ENCODE measurements at places on chromosomes 2 and 18.

DNA sequence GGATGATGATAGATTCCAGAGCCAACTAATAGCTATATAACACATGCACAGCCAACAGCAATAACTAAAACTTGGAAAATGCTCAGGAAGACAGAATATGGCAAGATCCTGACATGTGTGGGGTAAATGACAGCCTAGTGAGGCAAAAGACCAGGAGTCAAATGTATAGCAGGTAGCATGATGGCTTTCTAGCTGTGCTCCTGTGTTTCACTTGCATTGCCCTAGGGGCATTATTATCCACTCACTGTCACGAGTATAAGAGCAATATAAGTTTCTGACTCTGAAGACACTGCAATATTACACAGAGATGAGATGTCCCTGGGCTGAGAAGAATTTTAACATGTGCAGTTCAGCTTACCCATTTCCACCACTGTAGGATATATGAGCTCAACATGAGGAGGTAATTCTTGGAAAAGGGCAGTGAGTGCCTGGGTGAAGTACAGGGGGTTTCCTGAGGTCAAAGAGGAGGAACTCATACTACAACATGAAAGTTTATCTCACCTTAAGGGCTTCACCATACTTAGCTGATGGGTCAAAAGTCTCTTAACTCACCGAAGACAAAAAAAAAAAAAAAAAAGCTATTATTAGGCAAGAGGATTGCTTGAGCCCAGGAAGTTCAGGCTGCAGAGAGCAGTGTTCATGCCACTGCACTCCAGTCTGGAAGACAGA lies 1385.6 kb upstream of the SLC39A10 start:
- no peak for DNase-seq

DNA sequence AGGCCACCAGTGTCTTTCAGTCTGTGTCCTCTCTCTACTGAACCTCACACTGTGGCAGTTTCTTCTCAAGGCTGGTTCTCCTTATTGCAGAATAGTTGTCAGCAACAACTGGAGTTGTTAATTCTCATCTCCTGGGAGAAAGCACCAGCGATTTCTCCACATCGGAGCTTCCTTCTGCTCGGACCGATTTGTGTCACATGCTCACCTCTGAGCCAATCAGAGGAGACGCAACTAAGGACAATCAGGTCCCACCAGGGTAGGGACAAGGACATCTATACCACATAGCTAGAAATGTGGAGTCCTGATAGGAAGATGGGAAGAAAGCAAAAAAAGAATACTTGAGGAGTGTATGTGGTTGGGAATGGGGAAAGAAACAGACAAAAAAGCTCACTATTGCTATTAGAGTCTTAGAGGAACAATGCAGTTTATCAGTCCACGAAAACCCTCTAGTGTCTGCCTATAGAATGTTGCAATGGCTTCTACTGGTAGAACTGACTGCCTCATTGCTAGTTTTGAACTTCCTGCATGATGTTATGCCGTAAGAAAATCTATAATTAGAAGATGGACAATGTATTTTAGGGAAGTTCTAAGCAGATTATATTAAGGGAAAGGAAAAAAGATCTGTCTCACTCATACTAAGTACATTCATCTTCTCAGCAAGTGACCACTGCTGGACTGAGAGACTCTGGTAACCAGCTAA lies 169.7 kb downstream of the CDCA7 start:
- no peak for DNase-seq

DNA sequence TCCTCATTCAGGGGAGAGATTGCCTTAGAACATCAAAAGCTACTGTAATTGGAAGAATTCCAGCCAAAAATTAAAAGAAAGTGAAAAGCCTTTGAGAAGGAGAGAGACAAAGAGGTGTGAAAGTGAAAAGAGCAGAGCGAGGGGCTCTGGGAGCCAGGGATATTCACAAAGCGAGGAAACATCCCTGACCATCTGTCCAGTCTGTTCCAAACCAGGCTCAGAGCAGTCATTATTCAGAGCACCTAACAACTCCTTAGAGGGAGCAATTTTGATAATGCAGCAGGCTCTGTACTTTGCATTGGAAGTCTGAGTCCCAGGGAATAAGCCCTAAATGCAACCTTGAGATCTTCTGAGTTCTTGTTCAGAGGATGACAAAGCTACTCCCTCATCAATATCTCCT lies 119.1 kb upstream of the LYPD1 start:
- no peak for DNase-seq

GRCh38 chr2:17375262-17375661 lies 143.0 kb downstream of the RAD51AP2 start:
- DNase-seq = no peak

DNA sequence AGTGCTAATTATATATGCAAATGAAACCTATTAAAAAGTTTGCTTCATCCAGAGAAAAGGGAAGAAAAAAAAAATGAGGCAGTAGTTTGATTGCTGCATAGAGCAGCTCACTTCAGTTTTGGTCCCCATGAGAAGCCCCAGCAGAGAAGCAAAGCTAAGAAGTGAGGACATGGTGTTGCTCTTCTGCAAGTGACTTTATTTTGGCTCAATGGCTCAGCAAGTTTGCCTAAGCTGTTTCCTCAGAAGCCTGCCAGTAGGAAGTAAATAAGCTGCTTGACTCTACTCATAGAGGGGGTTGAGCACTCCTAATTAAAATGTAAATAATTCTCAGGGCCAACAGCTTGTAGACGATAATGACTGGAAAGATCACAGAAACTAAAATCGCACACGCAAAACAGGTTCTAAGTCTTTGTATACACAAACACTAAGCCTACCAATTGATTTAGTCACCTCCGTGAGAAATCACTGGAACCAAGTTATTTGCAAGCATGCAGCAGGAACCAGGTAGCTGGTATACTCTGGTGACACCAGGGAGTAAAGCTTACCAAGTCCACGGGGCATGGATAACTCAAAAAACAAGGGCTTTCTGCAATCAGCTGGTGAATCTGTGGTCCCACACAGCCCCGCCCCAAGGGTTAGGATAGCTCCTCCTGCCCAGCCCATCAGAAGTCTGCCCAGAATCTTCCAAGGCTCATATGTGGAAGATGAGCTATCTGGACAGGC lies 39.7 kb upstream of the NABP1 start:
- no peak for DNase-seq

DNA sequence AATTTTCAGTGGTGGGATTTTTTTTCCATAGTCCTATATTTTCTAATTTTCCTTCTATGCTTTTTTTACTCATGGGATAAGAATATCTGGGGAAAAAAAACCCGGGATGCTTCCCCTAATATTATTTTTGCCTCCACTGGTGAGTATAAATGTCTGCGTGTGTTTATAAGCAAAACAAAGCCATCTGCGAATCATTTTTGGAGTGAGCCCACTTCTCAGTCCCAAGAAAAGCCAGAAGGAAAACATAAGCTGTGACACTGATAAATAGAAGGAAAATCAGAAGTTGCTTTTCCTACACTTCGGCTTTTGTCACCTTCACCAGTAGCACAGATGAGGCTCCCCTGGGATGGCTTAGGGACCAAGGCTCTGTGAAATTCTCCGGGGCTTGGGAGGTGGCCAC lies 134.7 kb upstream of the PID1 start:
- no peak for DNase-seq

DNA sequence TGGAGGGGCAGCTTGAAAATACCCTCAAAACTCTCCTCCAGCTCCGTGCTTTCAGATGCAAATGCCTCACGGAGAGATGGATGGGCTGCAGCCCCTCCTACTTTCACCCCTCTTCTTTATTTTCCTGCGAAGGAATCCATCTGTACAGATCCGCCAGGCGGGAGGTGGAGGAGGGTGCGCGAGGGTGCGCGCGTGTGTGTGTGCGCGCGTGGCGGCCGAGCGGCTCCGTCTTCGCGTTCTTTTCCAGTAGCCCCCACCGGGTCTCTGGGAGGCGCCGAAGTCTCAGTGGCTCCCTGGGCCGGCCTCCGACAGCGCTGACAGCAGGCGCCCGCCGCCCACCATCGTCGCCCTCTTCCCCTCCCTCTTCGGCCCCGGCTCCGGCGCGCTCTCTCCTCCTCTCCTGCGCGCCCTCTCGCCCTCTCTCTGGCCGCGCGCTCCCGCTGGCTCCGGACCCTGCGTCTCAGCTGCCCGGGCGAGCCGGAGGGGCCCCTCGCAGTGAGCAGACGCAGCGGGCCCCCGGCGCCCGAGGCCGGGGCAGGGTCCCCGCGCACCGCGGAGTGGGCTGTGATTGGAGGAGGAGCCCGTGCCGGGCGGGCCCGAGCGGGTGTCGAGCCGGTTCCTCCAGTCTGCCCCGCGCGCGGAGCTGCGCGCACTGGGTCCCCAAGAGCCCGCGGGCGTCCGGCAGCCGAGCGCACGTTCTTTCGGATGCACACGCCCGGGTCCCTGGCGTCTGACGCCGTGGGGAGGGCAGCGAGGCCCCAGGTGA lies at the start of gene CDH7:
Gene CDH7, plus strand, starts transcription at position 624 of the 766 bp plus-strand sequence. CDS start 11,831 bp downstream, outside the sequence.
- DNase-seq = no peak

DNA sequence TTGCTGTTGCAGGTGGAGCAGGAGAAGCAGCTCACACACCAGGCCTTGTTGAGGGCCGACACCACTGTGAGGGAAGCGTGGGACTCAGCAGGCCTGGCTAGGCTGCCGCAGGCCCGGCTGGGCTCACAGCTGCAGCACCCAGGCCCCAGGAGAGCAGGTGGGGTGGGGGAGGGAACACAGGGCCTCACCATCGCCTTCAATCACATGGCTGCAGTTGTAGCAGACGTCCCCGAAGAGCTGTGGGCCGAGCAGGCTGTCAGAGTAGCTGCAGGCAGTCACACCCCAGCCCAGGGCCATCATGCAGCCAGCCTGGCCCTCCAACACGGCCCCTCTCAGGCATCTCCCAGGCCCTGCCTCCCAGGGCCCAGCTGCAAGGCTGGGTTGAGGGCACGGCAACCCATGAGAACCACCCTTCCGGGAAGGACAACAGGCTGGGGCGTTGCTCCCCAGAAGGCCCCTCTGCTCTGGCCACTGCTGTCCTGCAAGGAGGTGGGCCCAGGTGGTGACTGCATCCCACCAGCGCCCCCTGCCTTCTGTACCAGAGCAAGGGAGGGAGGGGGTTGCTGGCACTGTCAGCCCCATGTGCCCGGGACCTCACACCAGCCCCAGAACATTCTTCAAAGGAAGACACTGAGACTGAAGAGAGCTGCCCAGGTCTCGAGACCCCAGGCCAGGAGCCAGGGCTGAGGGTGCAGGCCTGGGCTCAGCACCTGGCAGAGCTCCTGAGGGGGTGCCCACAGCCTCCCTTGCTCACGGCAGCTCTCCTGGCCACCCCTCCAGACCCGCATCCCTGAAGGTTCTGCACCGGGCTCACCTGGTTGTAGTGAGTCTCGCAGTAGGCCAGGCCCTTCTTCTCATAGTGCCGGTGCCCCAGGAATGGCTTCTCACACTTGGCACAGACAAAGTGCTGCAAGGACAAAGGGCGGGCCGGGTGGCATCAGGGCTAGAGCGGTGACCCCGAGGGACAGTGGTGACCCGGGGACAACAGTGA lies 5.6 kb upstream of the GPR17 start:
- no peak for DNase-seq

DNA sequence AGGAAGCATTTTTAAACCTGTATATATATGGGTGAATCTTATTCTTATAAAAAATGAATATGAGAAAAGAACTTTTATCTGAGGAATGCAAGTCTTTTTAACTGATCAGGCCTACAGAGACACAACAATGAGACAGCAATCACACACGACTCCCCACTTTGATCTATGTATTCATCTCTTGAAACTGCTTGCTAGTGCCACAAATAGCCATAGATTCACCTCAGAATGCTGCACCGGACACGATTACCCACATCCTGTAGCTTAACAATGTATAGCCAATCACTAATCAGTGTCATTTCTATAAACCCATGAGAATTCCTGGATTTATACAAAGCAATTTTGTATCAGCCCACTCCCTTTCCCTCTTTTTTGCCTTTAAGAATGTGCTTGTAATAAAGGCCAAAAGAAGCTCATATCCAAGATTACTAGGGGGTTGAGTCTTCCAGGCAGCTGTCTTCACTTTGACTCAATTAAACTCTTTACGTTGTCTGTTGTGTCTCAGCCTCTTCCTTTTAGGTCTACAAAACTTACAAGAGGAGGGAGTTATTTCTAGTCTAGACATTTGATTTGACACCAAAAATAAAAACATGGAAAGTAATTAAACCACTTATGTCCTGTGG lies 94.9 kb downstream of the MBD2 start:
- DNase-seq = no peak

DNA sequence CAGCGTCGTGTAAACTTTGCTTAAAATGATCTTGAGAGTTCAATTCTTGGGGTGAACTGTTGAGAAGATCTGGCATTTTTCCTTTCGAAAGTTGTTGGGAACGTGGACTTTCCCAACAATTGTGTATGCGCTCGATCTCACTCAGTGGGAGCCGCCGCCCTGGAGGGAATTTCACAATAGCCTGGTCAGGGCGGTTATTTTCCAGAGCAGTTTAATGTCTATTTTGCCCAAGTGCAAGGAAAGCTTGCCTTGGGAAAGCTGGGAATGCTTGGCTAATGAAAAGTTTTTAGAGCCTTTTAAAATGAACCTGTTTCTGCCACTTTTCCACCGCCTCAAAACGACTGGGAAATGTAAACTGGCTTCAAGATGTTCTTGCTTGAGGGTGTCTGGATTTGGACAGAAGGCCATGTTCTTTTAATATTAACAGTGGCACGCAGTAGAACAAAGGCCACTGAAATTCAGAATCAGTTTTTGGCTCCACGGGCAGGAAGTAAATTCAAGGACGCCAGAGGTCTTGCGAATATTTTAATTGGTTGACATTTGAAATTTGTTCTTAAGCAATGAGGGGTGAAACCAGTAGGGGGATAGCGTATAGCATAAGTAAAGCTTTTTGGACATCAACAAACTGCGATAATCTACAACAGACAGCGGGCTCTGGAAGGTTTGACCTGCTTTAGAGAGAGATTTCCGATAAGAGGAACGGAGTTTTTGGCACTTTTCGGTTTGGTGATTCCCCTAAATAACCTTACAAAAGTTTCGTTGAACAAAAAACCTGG lies 1.2 kb downstream of the CFLAR start:
- peak; percentile 77 for DNase-seq

DNA sequence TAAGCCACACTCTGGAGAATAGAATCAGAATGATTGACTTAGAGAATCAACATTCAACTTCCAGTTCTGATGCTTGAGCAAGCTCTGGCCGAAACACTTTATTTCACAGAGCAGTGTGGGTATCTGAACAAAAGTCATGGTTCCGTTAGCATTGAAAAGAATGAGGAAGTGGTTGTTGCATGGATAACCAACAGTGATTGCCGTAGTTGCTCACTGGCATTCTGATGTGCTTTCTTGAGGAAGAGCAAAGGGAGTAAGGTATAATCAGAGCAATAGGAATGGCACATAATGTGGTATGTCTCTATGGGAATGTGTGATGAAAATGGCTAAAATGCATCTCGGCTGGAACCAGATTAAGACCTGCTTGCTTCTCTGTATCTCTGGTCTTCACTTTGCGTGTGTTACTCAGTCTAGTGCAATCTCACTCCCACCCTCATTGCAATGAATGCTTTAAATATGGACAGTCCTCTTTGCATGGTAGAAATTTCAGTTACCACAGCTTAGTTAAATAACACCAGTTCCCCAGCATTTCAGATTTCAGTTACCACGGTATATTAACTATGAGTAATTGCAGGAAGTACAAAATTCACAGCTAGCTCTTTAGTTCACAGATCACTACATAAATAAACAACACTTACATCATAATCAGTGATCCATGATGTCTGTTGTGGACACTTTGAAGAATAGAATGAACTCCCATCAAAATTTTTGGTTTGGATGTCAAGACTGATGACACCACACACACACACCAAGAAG lies 7.8 kb upstream of the RAB12 start:
- no peak for DNase-seq

- no peak for DNase-seq
Measured at GRCh38 chr2:191862156-191862775, 15.4 kb upstream of the CAVIN2 start.

GRCh38 chr2:234249873-234250272 lies 199.4 kb downstream of the SPP2 start:
- no peak for DNase-seq

- DNase-seq = no peak
Measured at GRCh38 chr18:29034113-29034856, 857.4 kb upstream of the CDH2 start.

- DNase-seq = no peak
Measured at GRCh38 chr18:13126966-13127598, 91.5 kb upstream of the LDLRAD4 start.

All from hematopoietic multipotent progenitor cell treated with erythropoietin and hydrocortisone succinate and interleukin-3 and kit ligand, for 15 days (in vitro differentiated cells).